Stimulated activated CD4-positive, alpha-beta T cell treated with anti-CD3 and anti-CD28 coated beads, Interleukin-1b, Interleukin-23, amount 100 ng/mL, for 1 hour (primary cell): ENCODE measurements at places on chromosomes 6 and 20.

DNA sequence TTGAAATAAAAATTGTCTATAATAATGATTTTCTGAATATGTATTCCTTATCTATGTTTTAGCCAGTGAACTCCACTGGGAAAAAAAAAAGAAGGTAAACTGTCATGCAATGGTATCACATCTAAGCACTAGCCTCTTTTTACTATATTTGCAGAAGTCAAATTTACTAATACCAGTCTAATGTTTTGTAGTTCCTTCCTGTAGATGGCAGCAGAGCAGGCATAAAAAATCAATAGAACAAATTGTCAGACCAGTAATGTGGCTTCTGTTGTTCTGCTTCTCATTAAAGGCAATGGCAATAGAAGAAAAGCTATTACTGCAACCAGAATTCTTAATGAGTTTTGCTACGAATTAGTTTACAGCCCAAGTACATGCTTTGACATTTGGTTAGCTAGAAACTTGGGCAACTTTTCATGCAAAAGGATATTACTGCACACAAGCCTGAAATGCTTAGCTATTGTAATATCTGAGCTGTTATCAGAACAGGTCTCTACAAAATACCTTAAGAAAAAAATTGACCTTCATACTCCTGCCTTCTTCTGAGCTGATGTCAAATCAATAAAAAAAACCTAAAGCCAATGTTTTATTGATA lies 476.9 kb downstream of the KHDRBS2 start:
- no peak for DNase-seq

DNA sequence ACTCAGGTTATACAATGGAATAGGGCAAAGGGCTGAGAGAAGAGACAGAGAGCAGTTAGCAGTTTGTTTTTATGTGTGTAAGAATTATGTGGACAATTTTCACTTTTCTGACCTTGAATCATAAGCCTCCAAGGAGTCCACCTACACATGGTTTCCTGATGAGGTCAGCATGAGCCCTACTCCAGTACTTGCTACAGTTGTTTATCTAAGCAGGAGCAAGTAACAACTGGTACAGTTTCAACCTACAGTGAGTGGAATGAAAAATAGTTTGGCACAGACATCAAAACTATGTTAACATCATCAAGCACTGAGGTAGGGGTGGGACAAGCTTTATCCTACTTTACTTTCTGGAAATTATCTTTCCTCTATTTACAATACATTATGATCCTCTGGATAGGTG lies 426.7 kb upstream of the ID4 start:
- no peak for DNase-seq

DNA sequence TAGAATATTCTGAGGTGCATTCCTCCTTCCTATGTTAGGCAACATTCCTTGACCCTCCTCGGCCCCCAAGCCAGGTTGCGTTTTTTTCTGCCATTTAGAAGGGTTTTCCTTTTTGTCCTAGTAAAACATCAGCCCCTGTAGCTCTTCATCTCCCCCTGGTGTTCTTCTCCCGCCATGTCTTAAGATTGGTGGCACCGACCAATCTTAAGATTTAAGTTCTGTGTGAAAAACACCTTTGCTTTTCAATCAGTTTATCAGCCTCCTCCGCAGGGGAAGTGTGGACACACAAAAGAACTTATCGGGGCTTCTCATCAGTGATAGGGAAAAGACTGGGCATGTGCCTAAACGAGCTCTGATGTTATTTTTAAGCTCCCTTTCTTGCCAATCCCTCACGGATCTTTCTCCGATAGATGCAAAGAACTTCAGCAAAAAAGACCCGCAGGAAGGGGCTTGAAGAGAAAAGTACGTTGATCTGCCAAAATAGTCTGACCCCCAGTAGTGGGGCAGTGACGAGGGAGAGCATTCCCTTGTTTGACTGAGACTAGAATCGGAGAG lies 719 bp upstream of the EDN1 start:
- DNase-seq = peak; percentile 3

GRCh38 chr6:116369964-116370759 lies 585 bp upstream of the DSE start:
- no peak for DNase-seq

DNA sequence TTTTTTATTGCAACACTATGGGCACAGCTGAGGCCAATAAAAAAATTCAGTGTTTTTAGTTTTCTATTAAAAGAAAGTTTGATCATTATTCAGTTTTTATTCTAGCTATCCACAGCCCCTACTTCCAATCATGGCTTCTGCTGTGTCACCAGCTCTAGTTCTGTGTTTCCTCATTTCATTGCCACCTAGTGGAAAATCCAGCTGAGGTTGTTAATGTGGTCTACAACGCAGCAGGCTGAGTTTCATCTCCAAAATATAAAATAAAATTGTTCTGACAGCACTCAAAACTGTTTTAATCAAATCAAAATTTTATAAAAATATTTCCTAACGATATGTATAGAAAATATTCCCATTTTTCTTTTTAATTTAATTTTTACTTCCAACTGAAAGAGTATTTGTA lies 13.6 kb downstream of the COL9A1 start:
- no peak for DNase-seq

DNA sequence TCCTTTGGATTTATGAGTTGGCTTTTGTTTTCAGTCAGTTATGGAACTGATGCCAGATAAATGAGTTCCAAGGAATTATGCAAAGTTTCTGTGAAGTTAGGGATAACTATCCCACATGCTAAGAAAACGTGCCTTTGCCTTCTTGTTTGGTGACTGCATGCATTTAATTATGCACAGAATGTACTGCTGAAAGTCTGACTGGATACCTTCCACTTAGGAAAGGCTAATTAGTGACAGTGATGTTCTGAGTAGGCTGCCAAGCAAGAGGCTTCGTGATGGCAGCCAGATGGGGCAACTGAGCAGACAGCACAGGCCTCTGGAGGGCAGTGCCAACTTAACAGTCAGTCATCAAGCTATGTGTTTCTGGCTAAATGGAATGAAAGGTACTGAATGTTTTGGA lies 289.9 kb downstream of the CD109 start:
- no peak for DNase-seq

- DNase-seq = no peak
Measured at GRCh38 chr20:2761885-2762284, 38.5 kb downstream of the CPXM1 start.

DNA sequence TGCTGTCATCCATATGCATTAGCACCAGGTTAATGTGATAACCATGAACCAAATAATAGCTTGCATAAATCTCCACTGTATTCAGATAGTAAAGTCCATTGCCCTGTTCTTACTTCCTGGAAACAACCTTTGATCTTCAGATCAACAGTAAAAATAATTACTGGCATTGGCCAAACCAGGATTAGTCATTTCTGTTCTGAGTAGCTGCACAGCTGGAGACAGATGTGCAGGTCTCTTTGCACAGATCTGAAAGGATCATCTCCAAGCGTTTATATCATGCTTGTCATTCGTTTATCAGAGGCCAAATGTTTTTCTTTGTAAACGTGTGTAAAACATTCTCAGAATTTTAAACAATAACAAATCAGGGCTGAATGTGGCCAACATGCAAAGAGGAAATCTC lies 134.4 kb upstream of the HMGCLL1 start:
- DNase-seq = no peak
